ENCODE measurements at places on chromosomes 3 and 15. TPM values are rescaled to one million over a fixed set of nuclear protein-coding genes. Genes with fewer than 3 reads are reported as not detected.

The ARGFX gene
- total RNA-seq = not detected

The GPR156 gene
- not detected for total RNA-seq

- H3K4me1 ChIP-seq = no peaks in the 10 kb centered on the region
- no peaks in the 10 kb centered on the region for H3K27me3 ChIP-seq
- DNase-seq = no peak
- H3K4me3 ChIP-seq = no peak overlapping the region
- H3K36me3 ChIP-seq = no peaks in the 10 kb centered on the region
Measured at GRCh38 chr3:159169828-159170227, 368.0 kb downstream of the MFSD1 start.

GRCh38 chr3:172061724-172062184 is 22.4 kb downstream of the FNDC3B start:
- H3K27ac ChIP-seq = no peak overlapping the region
- H3K4me1 ChIP-seq = peaks cover 7% of the 10 kb centered on the region
- H3K36me3 ChIP-seq = no peaks in the 10 kb centered on the region
- DNase-seq = no peak
- no peaks in the 10 kb centered on the region for H3K27me3 ChIP-seq

DNA sequence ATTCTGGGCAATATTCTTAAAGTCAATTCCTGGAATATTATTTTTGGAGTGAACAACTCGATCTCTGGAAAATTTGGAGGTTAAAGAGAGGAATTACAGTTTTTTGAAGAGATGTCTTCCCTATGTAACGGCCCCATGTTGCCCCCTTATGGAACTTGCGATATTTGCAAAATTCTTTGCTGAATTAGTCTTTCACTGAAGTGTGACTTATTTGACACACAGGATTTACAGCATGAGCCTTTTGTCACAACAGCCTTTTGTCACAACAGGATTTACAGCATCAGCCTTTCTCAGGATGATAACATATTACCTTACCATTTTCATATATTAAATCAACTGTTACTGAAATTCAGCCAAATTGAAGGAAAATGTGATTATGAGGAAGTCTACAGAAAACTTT is 37.8 kb upstream of the SPTSSB start:
- no peak overlapping the region for H3K27ac ChIP-seq
- no peaks in the 10 kb centered on the region for H3K27me3 ChIP-seq
- DNase-seq = no peak
- H3K4me1 ChIP-seq = no peaks in the 10 kb centered on the region
- H3K36me3 ChIP-seq = no peaks in the 10 kb centered on the region
- H3K4me3 ChIP-seq = no peak overlapping the region

DNA sequence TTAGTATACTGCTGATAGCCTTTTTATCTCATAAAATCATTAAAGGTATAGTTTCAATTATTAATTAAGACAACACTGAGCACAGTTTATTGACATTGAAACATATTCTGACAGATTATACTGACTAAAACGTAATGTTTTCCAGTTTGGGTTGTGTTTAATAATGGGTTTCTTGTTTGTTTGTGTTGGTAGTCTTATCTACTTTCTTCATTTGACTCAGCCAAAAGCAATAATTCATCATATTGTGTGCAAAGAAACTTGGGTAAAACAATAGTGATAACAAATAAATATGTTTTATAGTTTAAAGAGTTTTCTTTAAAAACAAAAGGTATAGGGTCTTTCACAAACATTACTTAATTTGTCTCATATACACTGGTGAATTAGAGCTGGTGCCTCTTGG is 629.2 kb upstream of the AGTR1 start:
- H3K4me1 ChIP-seq = no peaks in the 10 kb centered on the region
- no peak overlapping the region for H3K27ac ChIP-seq
- no peak overlapping the region for H3K4me3 ChIP-seq
- H3K36me3 ChIP-seq = no peaks in the 10 kb centered on the region

DNA sequence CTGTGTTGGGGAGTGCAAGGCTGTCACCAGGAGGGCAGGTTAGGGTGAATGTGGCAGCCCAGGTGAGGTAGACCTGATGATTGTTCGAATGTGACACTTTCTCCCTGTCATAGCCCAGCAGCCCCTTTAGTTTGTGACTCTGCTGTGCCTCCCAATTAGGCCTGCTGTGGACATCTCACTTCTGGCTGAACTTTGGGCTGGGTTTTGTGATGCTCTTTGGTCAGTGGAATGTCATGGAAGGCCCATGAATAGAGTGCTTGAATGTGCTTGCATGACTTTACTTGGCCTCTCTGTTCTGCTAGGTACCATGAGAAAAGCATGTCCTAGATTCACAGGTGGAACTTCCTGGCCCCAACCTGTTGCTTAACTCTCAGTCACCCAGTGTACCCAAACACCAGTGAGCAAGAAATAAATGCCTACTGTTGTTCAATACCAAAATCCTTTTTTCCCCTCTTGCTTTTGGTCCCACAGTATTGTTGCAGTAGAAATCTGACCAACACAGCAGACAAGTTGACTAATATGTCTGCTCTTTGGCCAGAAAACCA is 249.7 kb downstream of the PTPRG start:
- H3K36me3 ChIP-seq = no peaks in the 10 kb centered on the region
- H3K4me3 ChIP-seq = no peak overlapping the region
- DNase-seq = no peak
- no peaks in the 10 kb centered on the region for H3K27me3 ChIP-seq

DNA sequence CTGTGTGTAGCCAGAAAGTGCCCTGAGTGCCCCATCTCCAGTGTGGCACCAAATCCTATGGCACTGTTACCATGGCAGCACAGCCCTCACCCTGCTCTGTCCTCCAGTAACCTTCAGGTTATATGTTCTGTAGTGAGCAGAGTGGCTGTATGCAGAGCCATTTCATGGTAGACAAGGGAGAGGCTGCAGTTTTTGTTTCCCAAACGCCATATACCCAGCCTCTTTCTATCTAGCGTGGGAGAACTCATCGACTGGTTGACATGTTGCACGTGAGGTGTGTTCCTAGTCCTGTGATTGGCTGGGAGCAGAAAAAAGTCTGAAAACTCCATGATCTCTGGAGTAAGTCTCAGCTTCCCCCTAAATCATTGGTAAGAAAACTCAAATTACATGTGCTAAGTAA is 2.0 kb downstream of the SIDT1 start:
- no peak overlapping the region for H3K4me3 ChIP-seq
- no peaks in the 10 kb centered on the region for H3K27me3 ChIP-seq
- no peaks in the 10 kb centered on the region for H3K36me3 ChIP-seq
- H3K27ac ChIP-seq = no peak overlapping the region

GRCh38 chr3:17259685-17260084 is 374.9 kb downstream of the PLCL2 start:
- no peak overlapping the region for H3K27ac ChIP-seq
- no peaks in the 10 kb centered on the region for H3K27me3 ChIP-seq
- no peaks in the 10 kb centered on the region for H3K4me1 ChIP-seq

GRCh38 chr3:108822123-108822897 is at the start of gene TRAT1:
TSS of gene TRAT1 (plus strand) at chr3:108822786. CDS start at chr3:108822928, 142 bp downstream.
- H3K27ac ChIP-seq = no peak within 1 kb of the TSS
- no peak within 1 kb of the TSS for H3K4me3 ChIP-seq
- no peaks in the 10 kb centered on the region for H3K36me3 ChIP-seq
- no peak for DNase-seq

DNA sequence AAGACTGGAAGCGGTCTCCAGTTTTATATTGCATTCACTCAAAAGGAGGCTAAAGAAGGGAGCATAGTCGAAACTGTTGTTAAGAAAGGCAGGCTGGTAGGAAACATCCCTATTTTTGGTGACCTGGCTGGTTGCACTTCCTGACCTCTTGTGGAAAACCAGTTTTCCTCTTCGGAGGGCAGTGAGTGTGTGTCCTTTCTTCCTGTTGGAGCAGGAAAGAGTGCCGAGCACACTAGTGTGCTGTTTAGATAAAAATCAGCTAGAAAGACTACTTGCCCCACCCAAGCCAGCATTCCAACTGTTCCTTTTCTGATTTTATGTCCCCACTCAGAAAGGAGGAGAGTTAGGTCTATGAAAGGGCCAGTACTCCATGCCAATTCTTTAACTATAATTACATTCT is 65.1 kb upstream of the CCR4 start:
- no peak for DNase-seq
- no peaks in the 10 kb centered on the region for H3K27me3 ChIP-seq
- H3K4me1 ChIP-seq = no peaks in the 10 kb centered on the region
- no peak overlapping the region for H3K4me3 ChIP-seq
- H3K27ac ChIP-seq = no peak overlapping the region
- H3K36me3 ChIP-seq = no peaks in the 10 kb centered on the region

GRCh38 chr3:7238565-7239295 is 377.8 kb downstream of the GRM7 start:
- H3K4me1 ChIP-seq = no peaks in the 10 kb centered on the region
- no peaks in the 10 kb centered on the region for H3K27me3 ChIP-seq
- no peaks in the 10 kb centered on the region for H3K36me3 ChIP-seq
- no peak overlapping the region for H3K27ac ChIP-seq
